ENCODE measurements at places on chromosomes 3 and 15.

DNA sequence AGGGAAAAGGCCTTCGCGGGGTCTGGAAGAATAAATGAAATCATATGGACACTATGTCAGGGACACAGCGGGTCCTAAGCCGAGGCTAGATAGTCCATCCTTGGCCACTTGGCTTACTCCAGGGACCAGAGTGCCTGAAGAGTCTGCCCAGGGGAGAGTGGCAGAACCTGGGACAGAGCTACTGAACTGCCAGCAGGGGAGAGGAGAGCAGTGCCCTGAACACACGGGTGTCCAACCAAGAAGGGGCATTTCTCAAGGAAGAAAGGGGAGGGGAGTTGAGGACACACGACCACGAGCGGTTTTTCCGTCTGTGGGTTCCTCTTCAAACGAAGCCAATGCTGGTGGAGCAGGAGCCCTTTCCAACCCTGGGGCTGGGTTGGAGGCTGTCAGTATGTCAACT, 1.0 kb downstream of the ACAN start:
- no peak for DNase-seq

GRCh38 chr3:162019817-162020216, 523.2 kb downstream of the OTOL1 start:
- DNase-seq = no peak

GRCh38 chr3:150253622-150254021, 154.5 kb upstream of the TSC22D2 start:
- DNase-seq = no peak

DNA sequence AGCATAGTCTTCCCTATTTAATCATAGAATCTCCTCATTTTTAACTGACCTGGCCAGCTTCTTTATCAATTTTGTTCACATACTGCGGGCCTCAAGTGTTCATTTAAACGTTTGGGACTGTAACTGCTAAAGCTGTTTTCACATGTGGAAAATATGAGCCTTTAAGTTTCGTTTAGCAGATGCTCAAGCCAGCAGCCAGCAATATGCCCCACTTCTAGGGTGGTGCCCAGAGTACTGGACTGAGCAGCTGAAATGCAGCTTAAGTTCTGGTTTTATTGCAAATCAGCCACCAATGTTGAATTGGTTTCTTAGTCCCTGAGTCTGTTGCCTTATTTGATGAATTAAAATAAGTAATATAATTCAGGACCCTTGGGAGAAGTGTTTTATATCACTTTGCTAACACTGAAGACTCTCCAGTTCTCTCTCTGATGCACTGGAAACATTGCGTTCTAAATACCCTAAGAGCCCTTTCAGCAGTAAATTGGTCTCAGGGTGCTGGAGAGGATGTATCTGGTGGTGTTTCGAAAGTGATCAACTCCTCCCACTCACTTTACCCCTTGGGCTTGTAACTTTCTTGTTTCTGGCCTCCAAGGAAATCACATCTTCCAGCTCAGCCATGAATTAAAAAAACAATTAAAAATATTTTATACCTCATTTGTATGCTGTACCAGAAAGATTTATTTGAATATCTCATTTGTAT, 61.7 kb downstream of the B3GALNT1 start:
- no peak for DNase-seq

DNA sequence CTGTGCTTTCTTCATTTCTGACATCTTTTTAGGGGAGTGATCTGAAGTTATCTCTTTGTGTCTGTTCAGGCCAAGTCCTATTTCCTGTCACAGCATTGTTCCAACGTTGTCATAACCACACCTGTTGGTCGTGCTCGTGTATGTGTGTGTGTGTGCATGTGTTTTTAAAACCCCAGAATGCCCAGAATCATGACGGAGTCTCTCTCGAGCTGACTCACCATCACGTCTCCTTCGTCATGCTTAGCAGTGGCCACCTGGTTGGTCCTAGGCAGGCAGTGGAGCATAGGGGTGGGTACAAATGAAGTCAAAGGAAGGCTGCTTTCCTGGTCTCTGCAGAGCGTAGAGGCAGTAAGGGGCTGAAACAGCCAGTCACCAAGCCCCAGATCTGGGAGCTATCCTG, 126.8 kb upstream of the ABHD17C start:
- no peak for DNase-seq

DNA sequence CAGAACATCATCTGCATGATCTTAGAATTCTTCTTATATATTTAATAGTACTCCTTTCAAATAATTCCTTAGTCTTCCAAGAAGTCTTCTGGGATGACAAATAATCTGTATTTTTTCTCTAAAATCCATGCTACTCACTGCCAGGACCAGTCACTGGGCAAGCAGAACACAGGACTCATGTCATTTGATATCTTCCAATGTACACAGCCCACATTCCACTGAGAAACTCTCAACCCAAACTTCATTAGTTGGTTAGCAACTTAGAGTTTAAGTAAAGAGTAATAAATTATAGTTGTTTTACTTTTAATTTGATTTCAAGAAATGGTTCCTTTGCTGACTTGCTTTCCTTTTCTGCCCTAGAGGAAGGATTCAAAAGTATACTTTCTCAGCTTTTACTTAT, 317.0 kb downstream of the VGLL3 start:
- DNase-seq = no peak

DNA sequence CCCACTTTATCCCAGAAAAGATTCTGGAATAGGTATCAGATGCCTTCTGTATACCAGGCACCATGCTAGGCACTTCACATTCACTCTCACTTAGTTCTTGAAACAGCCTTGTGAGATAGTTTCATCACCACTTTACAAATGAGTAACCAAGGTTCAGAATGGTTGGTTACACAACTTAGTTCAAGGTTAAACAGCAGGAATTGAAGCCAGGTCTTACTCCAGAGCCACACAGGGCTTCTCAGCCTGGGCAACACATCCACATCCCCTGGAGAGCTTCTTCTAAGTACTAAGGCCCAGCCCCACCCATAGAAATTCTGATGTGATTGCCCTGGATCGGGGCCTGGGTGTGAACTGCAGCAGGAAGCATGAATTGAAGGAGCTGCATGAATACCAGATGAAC, 18.6 kb downstream of the WHAMM start:
- DNase-seq = no peak

DNA sequence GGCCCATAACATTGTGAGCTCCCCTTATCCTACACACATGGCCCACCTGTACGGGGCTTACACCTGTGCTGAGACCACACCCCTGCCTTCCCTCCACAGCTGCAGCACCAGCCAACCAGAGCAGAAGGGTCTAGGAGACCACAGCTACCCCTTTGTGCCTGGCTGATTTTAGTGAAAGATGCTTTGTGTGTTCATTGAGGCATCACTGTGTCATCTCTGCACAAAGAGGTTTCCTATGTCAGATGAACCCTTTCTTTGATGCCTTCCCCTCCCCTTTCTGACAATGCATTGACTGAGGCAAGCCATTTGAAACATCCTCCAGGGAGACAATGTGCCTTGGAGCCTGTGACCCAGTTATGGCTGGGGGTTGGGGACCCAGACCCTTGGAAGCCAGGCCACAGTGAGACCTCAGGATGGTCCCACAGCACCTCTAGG, 54.9 kb upstream of the SLC7A14 start:
- no peak for DNase-seq

GRCh38 chr15:93359425-93360131, 270.6 kb upstream of the RGMA start:
- no peak for DNase-seq

GRCh38 chr3:89762405-89762804, 655.0 kb downstream of the EPHA3 start:
- DNase-seq = no peak

DNA sequence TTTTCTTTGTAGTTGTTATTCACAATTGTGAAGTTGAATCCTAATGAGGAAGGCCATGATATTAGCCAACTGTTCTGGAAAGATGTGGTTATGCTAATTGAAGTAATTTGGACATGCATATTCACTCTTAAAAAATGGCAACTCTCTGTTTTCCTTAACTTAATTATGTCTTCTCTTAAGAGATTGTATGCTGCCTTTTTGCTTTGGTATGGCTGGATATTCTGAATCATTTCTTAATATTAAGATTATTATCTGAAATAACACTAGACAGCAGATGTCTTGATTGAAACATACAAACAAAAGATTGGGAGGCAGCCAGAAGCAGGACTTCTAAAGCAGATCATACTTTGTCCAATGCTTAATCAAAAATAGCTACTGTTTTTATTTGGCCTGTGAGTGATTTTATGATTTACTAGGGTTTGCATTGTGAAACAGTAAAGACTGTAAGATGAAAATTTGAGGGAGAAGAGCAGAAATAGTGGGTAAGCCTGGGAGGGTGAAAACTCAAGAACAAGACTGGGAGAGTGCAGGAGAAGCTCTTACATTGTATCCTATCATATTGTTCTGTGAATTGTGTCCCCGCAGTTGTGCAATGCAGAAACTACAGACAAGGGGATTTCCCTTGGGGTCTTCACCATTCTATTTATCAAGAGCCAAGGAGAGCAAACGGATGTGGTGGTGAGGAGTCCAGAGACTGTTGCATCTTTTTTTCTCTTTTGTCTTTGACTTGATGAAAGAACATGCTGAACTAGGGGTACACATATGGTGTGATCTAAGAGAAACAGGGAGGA, 554.8 kb downstream of the TUSC7 start:
- no peak for DNase-seq

- no peak for DNase-seq
Measured at GRCh38 chr15:93035092-93035915, 53.7 kb downstream of the RGMA start.

DNA sequence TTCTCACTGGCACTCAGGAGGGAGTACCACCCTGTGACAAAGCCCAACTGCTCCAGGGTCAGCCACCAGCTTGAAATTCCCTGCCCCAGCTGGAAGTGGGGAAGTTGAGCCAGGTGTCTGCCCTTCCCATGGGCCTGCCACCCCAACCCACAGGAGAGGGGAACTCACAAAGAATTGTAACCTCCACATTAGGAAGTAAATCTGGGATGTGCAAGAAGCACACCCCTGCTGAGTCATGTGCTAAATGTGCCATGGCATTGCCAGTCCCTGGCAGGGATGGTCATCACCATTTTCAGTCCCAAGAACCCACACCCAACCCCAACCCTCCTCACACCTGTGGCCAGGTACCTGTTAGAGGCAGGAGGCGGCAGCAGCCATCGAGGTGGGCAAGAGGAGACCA, 165.2 kb upstream of the THBS1 start:
- no peak for DNase-seq

GRCh38 chr3:186790261-186790981, 7.0 kb downstream of the EIF4A2 start:
- DNase-seq = peak; percentile 42

DNA sequence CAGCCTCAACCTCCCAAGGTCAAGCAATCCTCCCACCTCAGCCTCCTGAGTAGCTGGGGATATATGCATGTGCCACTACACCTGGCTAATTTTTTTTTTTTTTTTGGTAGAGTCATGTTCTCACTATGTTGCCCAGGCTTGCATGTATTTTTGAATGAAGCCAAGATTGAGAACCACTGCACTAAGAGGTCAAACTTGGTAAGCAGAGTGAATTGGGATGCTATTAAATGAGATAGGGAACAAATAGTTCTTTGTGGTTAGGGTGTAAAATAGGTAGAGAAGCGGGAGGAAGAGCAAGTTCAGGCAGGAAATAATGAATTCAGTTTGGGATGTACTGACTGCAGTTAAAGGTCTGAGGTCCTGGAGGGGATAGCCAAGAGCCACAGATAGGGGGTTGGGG, 39.9 kb upstream of the PIAS1 start:
- no peak for DNase-seq

DNA sequence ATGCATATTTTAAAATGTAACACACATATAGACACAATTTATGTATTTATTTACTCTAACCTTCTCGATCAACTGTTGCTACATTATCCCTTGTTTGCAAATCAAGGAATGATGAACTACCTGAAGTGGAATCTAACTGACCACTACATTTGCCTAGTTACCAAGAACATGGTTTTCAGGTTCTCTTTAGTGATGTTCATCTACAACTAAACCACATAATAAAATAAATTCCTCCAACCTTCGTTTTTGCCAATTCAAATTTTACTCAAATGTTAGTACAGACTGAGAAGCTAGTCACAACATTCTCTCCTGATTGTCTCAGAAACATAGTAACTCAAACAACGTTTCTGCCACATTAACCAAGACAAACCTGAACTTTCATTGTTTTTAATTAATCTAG, 521.9 kb downstream of the FOXP1 start:
- no peak for DNase-seq

GRCh38 chr3:55519019-55519418, 31.9 kb upstream of the WNT5A start:
- DNase-seq = peak; percentile 40

- no peak for DNase-seq
Measured at GRCh38 chr15:68599560-68600071, 20.8 kb downstream of the CORO2B start.

DNA sequence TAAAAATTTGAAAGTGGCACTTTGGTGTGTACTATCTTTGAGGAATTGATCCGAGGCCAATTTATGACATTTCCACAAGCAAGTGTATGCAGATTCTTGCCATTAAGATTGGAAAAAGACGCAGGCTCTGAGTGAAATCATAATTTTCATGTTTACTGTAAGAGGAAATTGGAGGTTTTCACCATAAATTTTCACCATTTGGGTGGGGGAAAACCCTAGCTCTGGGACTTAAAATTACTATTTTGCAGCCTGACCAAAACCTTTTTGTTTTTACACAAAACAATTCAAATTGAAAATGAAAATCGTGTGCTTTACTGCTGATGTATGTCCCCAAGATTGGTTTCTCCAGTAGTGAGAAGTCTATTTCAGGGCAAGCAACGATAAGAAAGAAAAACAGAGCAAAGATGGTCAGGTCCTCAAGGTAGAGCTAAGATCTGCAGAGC, 282.6 kb downstream of the FOXP1 start:
- no peak for DNase-seq

- no peak for DNase-seq
Measured at GRCh38 chr3:104873331-104873730, 493.4 kb upstream of the ALCAM start.

DNA sequence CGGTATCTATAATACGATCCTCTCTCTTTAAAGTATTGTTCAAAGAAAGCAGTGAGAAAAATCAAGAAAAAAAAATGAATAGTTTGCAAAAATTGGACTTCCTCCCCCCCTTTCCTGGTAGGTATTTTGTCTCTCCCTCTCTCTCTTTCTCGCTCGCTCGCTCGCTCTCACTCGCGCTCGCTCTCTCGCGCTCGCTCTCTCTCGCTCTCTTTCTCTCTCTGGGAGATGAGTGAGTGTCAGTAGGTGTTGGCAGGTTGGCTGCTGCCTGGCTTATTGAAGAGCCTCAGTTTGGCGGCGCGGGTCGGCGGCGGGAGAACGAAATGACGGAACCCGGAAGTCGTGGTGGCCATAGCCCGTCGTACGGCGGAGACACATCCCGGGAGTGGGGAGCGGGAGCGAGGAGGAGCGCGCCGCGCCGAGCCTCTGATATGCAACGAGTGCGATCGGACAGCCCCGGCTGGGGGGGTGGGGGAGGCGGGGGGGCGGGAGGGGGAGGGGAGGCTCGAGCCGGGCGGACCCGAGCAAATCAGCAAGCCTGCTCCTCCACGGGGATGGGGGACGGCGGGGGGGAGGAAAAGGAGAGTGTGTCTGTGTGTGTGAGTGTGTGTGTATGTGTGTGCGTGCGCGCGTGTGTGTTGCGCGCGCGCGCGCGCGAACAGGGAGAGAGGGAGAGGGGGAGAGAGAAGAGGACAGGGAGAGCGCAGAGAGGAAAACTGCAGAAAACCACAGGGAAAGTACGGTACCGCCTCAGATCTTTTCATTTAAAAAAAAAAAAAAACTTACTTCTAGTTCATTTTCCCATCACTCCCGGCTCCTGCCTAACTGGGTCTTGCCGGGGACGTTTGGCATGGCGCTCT, at the start of gene MEIS2:
Gene MEIS2, minus strand, starts transcription at position 441 of the 857 bp plus-strand sequence. CDS start 1,083 bp downstream, outside the sequence.
- peak; percentile 81 for DNase-seq
